NCI-H446 (cell line): ENCODE measurements at places on chromosomes 12 and 14.

- no peak for DNase-seq
These were observed 417.5 kb downstream of the LRIG3 start for GRCh38 chr12:58502841-58503240.

- no peak for DNase-seq
These were observed 105.3 kb downstream of the GRIP1 start for GRCh38 chr12:66573605-66574004.

- DNase-seq: no peak
These were observed 176.3 kb upstream of the FKBP4 start for GRCh38 chr12:2618291-2618995.

- DNase-seq: no peak
These were observed 276.6 kb downstream of the ACSS3 start for GRCh38 chr12:81354327-81354932.

GRCh38 chr14:53470351-53471043 lies 317.4 kb upstream of the DDHD1 start:
- peak; percentile 29 for DNase-seq

GRCh38 chr14:68561531-68562007 lies 231.3 kb downstream of the ZFP36L1 start:
- DNase-seq: no peak

GRCh38 chr12:78055545-78055944 lies 224.9 kb downstream of the NAV3 start:
- DNase-seq: no peak

- DNase-seq: no peak
These were observed 10.9 kb upstream of the SNX6 start for GRCh38 chr14:34640826-34641225.

DNA sequence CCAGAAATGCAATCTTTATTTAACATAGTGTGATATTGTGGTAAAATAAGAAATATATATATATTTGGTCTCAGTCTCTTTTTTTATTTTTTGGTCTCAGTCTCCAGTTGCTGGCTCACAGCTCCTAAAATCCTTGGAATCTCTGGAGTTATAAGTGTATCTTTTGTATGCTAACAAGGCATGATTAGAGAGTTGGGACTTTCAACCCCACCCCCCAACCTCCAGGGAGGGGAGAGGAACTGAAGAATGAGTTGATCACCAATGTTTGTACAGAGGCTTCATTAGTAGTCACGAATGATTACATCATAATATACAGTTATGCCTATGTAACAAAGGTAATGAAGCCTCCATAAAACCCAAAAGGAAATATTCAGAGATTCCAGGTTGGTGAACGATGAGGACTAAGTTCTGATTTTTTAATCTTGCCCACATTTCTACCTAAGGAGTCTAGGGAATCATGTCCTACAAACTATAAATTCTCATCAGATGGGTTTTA lies 22.8 kb upstream of the LALBA start:
- DNase-seq: no peak

DNA sequence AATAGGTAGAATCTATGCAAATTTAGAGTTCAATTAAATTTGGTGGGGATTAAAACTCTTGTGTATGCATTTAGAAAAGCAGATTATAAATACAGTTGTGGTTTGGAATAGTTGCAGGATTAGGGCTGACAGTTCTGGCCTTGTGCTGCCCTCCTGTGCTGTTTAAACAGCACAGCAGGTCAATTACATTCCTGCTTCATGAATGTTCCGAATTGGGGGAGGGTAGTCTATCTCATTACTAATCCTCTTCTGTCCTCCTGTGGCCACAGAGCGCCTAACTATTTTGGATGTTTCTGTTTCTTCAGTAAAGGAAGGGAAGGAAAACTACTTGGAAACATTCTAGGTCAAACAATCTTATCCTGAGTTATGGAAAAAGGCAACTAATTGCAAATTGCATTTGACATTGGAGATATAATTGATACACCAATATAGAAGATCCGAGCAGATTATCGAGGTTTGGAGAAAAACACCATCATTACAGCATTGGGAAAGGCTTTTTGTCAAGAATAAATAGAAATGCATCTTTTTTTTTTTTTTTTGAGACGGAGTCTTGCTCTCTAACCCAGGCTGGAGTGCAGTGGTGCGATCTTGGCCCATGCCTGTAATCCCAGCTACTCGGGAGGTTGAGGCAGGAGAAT lies 8.7 kb upstream of the GPR19 start:
- DNase-seq: peak; percentile 91

- peak; percentile 65 for DNase-seq
These were observed 231.2 kb downstream of the ETNK1 start for GRCh38 chr12:22856178-22856577.

DNA sequence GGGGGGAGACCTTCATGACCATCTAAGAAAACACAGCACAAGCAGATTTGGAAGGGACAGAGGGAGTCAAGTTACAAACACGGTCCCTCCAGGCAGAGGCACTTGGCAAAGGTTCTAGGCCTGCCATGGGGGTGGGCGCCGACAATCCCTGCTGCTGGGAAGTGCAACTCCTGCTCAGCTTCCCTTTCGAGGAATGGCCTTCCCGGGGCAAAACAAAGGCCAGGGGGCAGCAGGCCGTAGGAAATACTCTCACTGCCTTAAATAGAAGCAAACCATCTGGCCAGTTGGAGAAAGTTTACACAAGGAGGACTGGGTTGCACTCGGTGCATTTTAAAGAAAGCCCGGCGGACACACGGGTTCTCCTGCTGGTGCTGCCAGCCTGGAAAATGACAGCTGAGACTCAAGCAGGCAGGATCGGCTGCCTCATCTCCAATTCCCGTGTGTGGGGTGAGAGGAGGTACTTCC lies 65.8 kb downstream of the ITPK1 start:
- DNase-seq: no peak

DNA sequence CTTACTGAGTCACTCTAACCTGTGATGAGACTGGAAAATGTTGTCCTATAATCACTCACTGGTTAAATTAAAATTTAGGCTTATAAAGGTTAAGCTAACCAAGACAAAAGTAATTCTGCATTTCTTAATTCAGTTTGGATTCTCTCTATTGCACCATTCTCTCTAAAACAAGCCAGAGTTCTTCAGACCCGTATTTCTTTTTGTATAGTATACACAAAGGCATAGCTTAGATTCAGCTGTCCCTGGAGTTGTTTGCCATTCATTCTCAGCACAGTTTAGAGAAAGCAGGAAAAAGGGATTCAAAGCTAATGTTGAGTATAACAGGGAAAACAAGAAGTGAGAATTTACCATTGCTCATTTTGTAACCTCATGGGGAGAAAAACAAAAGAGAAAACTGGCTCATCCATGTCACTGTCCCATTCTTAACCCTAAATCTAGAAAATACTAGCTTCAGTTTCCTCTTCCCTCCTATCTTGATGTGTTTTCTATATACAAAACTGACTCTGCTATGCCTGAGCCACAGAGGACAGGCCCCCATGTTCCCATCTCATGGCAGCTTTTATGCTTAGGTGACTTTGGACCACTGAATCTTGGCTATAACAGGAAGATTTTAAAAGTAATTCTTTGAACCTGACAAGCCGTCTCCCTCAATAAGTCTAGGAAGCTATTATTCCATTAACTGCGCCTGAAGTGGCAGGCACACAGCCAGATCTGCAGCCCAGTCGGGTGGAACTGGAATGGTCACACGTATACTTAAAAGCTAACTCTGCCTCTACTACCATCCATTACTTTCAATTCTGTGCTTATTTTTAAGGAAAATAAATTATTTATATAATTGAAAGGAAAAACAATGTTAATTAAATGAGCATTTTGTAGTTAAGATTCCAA lies 7.0 kb downstream of the AREL1 start:
- no peak for DNase-seq

- DNase-seq: no peak
These were observed 74.7 kb upstream of the NCOR2 start for GRCh38 chr12:124642105-124642504.

DNA sequence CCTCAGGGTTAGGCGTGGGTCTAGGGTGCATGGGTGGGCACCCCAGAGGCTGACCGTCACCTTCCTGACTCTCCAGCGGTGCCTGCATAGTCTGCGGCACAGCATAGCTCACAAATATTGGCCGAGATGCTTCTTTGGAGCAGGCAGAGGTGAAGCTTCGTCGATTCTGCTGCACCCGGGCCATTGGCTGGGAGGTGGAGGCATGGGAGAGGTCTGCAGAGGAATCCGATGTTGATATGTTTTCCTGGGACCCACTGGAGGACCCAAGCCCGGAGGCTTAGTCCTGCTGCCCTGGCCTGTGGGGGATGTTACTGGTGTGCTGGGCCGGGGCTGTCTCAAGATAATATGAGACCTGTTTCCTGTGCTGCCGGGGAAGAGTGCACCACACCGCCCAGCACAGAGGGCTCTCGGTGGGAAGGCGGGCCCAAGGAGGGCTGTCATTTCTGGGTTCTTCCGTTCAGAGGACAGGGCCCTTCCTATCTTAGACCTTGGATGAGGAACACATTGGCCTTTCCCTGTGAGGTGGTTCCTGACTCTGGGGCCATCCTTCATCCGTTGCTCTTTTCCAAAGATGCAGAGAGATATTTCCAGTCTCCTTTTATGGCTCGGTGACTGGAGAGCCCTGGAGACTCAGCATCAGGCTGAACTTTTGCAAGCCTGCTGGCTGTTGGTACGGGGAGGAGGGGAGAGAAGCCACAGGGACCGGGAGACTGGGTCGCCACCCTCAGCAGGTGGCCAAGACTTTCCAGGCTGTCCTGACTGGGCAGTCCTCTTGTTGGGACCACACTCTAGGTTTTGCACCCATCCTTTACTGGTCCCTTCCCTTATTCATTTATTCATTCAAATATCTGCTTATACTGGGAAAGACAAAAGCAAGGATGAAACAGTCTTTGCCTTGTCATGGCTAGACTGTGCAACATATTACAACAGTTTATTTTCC lies 143.5 kb downstream of the TSPAN9 start:
- DNase-seq: no peak

- DNase-seq: no peak
These were observed 12.0 kb downstream of the DEPDC4 start for GRCh38 chr12:100254876-100255275.

DNA sequence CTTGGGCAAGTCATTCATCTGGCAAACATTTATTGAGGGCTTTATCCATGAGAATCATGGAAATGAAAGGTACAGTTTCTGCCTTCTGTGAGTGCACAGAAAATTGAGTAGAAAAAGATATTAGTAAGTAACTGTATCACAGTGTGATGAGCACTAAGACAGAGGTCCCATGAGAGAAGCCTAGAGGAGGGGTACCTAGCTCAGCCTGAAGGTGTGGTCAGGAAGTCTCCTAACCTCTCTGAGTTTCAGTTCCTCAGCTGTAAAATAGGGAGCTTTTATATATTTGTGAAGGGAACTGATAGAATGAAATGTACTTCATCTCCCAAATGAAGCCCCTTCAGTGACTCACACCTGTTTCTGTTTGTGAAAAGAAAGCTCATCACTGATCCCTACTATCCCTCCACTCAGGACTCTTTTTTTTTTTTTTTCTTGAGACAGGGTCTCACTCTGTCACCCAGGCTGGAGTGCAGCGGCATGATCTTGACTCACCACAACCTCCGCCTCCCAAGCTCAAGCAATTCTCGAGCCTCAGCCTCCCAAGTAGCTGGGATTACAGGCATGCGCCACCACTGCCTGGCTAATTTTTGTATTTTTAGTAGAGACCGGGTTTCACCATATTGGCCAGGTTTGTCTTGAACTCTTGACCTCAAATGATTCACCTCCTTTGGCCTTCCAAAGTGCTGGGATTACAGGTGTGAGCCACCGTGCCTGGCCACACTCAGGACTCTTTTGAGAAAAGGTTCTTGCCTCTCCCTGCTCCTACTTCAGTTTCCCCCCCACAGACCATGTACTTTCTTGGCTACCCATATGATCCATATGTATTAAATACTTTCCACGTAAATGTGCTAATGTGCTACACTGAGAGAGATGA lies 93.7 kb upstream of the FUT8 start:
- no peak for DNase-seq

DNA sequence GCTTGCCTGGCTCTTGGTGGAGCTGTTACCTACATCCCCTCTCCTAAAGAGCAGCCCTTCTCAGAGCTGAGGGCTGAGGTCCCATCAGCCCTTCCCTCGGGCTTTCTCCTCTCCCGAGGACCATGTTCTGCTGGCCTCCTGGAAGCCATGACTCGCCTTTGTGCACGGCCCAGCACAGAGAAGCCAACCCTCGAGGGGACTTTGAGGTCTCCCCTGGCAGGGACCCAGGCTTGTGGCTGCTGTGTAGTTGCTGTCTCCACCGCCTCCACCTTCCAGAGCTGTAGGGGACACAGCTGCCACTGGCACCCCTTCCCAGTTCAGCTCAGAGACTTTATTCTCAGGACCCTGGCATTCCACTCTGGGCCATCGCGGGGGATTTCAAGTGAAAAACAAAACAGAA lies 22.9 kb upstream of the CCND2 start:
- no peak for DNase-seq

- DNase-seq: no peak
These were observed 133.0 kb upstream of the PZP start for GRCh38 chr12:9341260-9341585.

DNA sequence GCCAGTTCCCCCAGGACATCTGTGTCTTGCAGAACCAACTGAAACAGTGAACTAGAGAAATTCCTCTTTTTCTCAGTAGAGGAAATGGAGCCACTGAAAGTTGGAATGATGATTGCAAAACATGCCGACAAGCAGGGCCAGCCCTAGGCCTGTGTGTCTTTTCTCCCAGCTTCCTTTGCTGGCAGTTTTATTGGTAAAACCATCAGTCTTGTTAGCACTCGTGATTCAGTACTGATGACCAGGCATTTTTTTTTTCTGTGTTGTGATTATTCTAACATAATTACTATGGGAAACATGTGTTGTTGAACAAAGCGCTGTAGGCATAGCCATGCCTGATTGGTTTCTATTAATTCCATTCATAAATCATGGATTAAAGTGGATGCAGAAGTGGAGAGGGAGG lies 620.7 kb downstream of the AACS start:
- no peak for DNase-seq

GRCh38 chr12:33314223-33314622 lies 125.4 kb downstream of the SYT10 start:
- DNase-seq: no peak

DNA sequence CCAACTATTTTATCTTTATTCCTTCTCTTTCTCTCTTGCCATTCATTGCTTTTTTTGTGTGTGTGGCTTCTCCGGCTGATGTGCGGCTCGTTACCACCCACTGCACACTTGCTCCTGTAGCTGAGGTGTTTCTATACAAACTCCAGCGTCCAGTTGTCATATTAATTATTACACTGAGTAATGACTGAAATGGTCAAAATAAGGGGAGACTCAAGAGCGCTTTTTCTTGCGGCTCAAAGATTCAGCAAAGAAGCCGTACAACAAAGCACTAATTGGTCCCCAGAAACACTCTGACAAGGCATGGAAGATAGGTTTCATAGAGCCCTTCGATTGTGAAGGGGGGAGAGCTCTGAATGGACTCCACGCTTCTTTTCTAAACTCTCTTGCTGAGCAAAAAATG lies 5.6 kb upstream of the ASCL1 start:
- no peak for DNase-seq

- DNase-seq: no peak
These were observed 107.5 kb upstream of the FAR2 start for GRCh38 chr12:29041621-29042020.

DNA sequence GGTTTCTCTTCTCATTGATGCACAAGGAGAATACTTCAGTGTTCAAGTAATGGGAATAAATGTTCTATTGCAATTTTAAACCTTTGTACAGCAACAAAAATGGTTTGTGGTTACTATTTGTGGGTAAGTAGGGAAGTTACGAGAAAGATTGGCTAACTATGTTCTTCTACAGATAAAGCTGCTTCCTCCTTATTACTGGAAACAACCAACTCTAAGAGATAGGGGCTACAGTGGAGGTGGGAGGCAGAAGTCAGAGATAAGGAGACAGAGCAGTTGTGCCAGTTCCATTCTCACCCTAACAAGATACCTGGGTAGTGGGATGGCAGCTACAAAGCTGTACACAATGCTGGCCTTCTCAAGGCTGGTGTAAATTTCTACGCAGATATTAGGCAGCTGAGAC lies 16.2 kb downstream of the NOXRED1 start:
- no peak for DNase-seq
